ENCODE measurements at places on chromosomes 2 and 18. TPM values are rescaled to one million over a fixed set of nuclear protein-coding genes. Genes with fewer than 3 reads are reported as not detected.

METAP1D gene
- 3.8 TPM for total RNA-seq

SIX3 gene
- total RNA-seq, result 0.19 TPM

PLGLB1 gene
- 2.0 TPM for total RNA-seq

DES gene
- 19,781 TPM for total RNA-seq

FHOD3 gene
- total RNA-seq, result 51.4 TPM

MAPRE3 gene
- 9.3 TPM for total RNA-seq

ANKMY1 gene
- total RNA-seq, result 9.1 TPM

RGPD3 gene
- 0.45 TPM for total RNA-seq

TMEM163 gene
- total RNA-seq, result 1.2 TPM

MLPH gene
- 5.3 TPM for total RNA-seq

GPR39 gene
- 1.3 TPM for total RNA-seq

MAL gene
- 23.3 TPM for total RNA-seq

GRCh38 chr2:166892397-166892796 is 4.1 kb downstream of the XIRP2 start:
- DNase-seq, result no peak

DNA sequence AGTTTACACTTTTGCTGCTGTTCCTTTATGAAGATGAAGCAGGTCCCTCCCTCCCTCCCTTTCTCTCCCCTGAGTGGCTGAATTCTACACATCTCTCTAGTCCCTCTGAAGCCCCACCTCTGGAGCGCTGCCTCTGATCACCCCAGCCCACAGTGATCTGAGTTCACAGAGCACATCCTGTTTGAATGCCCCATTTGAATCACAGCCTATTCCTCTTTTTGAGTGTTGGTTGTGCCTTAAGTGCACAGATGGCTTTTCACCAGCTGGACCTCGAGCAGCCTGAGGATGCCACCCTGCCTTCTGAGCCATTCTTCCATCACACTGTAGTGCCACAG is 87.1 kb downstream of the ITGB1BP1 start:
- DNase-seq, result no peak

- DNase-seq, result no peak
These were observed 14.7 kb upstream of the METAP1D start for GRCh38 chr2:171985076-171985475.

- DNase-seq, result no peak
These were observed 28.2 kb upstream of the CHRNA1 start for GRCh38 chr2:174792309-174793025.

- no peak for DNase-seq
These were observed 459 bp upstream of the ATP6V1C2 start for GRCh38 chr2:10720947-10721395.

GRCh38 chr18:70645971-70646370 is 357.1 kb downstream of the SOCS6 start:
- no peak for DNase-seq

DNA sequence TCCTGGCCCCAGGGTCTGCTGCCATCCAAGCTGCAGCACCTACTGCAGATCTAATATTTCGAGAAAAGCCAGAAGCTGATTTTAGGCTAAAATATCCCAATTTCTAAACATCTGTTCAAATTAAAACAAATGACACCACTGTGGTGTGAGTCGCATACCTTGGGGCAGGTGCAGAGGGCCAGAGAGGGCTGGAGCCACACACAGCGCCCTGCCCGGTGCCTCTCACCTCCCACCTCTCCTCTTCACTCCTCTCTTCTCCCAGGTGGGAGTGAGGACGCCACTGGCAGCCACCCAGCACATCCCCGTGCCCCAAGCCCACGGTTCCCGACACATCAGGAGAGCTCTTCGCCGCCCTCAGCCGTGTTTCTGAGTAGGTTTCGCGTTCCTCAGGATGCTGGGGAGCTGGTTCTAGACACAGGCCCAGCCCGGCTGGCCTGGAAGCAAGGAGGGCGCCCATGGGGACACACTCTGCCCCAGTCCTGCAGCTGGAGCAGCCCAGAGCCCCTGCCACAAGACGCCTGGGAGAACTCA is 21.4 kb downstream of the THAP4 start:
- DNase-seq, result no peak

- no peak for DNase-seq
These were observed 40.9 kb upstream of the MAPK4 start for GRCh38 chr18:50518787-50519546.

GRCh38 chr18:31516437-31516836 is 18.5 kb downstream of the DSG2 start:
- no peak for DNase-seq

GRCh38 chr2:22382479-22383169 is 1002.4 kb upstream of the KLHL29 start:
- DNase-seq, result no peak

DNA sequence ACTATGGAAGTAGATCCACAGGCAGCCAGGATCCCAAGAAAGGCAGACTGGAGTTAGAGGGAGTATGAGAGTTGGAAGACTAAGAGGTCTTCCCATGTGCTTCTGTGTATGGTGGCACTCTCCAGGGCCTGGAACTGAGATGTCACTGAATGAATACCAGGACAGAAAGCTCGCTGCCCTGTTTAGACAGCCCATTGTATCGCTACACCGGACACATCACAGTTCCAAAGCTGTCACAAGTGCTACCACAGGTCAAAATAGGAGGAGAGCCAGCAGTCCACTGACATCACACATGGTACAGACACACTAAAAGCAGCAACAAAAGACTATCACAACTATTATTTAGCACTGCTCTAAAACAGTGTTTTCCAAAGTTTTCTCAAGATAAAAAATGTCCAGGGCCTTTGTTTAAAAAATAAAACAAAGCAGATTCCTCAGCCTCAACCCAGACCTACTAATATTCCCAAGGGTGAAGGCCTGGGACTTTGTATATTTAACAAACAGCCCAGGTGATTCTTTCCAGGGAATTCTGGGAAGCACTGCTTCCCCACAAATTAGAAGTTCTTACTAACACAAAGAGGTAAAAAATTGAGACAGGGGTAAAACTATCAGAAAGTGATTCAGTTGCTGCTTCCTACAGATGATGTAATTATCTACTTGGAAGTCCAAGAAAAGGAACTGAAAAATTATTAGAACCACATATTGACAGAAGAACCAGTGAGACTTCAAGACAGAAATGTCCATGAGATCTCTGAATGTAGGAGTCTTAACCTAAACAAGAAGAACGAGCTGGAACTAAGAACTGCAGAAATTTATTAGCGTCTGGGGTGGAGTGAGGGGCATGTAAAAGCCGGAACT is 116.0 kb downstream of the DTNB start:
- DNase-seq, result no peak

DNA sequence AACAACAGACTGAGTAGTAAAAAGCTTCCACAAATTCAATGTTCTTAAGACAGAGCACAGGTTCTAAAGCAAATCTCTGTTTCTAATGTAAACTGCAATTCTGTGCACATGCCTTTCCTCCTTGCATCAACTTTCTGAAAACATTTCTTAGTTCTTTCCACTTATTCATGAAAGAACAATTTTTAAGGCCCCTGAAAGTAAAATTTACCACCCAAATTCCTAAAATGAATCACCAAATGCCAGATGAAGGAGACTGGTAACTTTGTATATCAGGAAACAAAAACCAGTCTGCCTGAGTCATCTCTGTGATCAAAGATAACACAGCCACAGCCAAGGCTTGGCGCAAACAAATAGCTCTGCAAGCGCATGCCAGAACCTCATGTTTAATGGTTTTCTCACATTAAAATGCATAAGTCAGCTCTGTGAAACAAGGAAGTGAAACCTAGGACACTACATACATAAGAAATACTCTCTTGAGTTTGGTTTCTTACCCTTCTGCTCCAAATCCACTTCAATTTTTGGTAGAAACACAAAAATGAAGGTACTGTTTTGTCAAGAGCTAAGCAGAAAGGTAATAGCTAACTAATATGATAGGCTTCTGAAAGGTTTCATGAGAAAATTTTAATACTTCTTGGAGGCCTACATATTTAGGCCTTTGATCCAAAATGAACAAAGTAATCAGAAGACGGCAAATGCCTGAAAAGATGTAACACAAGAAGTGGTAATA is 169.4 kb downstream of the THADA start:
- DNase-seq, result no peak

DNA sequence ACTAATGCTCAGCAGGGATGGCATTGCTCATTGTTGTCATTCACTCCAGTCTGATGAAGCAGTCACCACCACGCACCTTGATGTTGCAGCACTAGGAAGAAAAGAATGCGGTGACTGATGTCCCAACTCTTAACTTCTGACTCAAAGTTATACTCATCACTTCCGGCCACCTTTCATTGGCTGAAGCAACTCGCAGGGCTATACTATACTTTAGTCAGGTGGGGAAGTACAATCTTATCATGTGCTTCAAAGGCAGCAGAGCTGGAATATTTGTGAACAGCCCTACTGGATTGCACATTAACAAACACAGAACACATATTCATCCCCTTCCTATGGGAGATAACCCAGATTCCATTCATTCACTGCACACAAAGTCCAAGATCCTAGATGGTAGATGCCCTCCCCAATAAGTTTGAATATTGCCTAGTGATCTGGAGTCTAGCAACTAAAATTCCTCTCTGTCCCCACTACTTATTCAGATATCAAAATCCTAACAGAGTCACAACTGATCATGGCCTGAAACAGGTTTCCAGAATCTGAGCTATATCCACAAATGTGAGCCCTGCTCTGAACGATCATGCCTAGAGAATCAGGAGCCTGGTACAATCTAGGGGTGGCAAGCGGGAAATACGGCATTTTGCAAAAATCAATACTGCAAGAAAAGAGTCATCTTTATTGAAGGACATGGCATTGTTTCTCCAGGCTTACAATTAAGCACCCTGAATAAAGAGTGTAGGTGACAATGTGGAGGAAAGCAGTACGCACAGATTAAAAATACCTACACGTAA is 3.4 kb upstream of the SPATS2L start:
- DNase-seq, result no peak

DNA sequence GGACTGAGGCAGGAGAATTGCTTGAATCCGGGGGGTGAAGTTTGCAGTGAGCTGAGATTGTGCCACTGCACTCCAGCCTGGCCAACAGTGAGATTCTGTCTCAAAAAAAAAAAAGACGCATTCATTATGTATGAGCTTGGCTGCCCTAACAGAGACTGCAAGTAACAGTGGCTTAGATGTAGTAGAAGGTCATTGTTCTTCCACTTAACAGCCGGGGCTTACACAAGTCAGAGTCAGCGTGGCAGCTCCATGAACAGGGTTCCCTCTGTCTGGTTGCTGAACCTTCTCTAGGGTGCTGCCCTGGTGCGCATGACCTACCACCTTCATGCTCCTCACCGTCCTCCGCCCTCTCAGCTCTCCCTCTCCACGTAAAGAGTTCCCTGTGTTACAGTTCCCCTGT is 49.1 kb upstream of the IGFBP2 start:
- no peak for DNase-seq

DNA sequence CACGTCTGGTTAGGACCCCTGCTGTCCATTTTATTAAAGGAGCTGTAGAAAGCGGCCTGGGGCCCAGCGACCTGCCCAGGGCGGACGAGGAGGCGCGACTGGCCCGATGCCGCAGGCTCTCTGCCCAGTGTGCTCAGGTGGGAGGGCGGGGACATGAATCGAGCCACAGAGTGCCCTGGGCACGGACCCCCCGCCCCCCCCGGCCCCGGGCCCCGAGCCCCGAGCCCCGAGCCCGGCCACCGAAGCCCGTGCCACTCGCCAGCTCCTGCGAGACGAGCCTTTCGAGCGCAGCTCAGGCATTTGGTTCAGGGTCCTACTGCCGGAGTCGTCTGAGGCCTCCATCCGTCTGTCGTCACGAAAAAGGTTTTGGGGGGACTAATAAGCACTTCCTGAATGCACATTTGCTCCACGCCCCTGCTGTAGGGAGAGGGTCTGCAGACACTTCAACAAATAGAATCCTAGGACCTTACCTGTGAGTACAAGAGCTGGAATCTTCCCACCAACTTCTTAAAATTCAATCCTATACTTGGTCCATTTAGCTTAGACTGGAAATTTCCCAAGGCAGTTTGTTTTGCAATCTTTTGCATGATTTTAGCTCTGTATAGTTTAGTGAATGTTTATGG is 602 bp upstream of the ADAM17 start:
- DNase-seq, result no peak

DNA sequence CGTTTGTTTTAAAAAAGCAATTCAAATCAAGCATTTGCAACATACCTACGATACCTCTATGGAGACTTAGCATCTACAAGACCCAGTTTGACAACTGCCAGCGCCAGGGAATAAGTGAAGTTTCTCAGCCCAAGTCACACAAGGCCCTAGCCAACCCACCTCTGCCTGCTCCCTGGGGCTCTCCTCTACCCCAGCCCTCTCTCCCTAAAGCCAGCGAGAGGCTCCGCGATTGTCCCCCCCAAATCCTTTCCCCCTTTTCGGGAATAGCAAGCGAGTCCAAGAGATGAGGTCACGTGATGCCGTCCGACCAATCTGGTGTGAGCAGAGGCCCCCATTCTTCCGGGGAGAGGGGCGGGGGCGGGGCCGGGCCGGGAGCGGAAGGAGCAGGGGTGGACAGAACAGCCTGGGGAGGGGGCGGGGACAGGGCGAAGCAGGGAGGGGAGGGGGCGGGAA is 102.2 kb upstream of the RAB6C start:
- DNase-seq, result peak; percentile 99

DNA sequence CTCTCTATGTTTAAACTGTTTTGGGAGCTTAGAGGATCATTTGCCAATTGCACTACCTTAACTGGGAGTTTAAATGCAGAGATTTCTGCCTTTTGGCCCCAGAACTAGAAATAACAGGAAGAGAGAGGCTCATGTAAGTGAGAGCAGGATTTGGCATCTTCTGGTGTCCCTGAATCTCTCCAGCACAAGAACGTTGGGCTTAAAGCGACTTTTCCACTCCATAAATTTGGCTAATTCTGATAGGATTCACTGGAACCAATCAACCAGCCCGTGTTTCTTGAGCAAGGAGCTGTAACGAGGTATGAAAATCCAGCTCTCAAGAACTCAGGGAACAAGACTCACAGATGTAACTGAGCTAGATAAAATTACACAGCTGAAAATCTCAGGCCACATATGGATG is 181.0 kb downstream of the C1D start:
- no peak for DNase-seq

DNA sequence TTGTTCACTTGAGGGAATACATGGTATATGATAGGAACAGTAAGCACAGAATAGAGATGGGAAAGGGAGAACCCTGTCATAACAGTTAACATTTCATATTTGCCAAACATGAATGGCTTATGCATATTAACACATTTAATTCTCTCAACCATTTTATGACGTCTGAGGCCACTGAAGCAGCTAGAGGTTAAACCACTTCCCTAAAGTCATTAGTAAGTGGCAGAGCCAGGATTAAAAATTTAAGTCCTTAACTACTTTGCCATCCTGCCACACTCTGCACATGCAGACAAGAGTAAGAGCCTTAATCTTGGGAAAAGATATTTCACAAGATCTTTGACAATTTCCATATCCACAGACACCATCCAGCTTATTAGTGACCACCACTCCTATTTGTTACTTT is 2.1 kb downstream of the LIPT1 start:
- DNase-seq, result no peak

GRCh38 chr2:31150120-31150670 is 12.0 kb upstream of the GALNT14 start:
- no peak for DNase-seq

Measured in esophagus muscularis mucosa (tissue), 4 donors.